H9 (cell line): ENCODE measurements at places on chromosomes 5 and 9. TPM values are rescaled to one million over a fixed set of nuclear protein-coding genes. Genes with fewer than 3 reads are reported as not detected.

CXCL14 gene
- total RNA-seq, result 1.1 TPM in 2 replicates

ASS1 gene
- 118 and 122 TPM in 2 replicates for total RNA-seq

PTCH1 gene
- 6.5 and 9.1 TPM in 2 replicates for total RNA-seq

RNF208 gene
- total RNA-seq, result 7.7 and 8.1 TPM in 2 replicates

ARID3C gene
- total RNA-seq, result not detected in 2 replicates

SPOCK1 gene
- total RNA-seq, result 9.8 and 10.9 TPM in 2 replicates

KCNV2 gene
- not detected in 2 replicates for total RNA-seq

RAB3C gene
- 11.5 and 16.3 TPM in 2 replicates for total RNA-seq

CARTPT gene
- not detected in 2 replicates for total RNA-seq

IFNB1 gene
- total RNA-seq, result not detected in 2 replicates

TAF11L8 gene
- not detected in 2 replicates for total RNA-seq

IFNK gene
- total RNA-seq, result not detected in 2 replicates

COL15A1 gene
- 0.15 TPM in 1 of 2 replicates, not detected in the other for total RNA-seq
